ENCODE measurements at places on chromosomes 1 and 21. TPM values are rescaled to one million over a fixed set of nuclear protein-coding genes. Genes with fewer than 3 reads are reported as not detected.

- no peak overlapping the region for H3K27ac ChIP-seq
- H3K4me3 ChIP-seq = no peak overlapping the region
- H3K36me3 ChIP-seq = no peaks in the 10 kb centered on the region
- H3K27me3 ChIP-seq = no peaks in the 10 kb centered on the region
Measured at GRCh38 chr1:214993419-214993818, 89.1 kb upstream of the KCNK2 start.

DNA sequence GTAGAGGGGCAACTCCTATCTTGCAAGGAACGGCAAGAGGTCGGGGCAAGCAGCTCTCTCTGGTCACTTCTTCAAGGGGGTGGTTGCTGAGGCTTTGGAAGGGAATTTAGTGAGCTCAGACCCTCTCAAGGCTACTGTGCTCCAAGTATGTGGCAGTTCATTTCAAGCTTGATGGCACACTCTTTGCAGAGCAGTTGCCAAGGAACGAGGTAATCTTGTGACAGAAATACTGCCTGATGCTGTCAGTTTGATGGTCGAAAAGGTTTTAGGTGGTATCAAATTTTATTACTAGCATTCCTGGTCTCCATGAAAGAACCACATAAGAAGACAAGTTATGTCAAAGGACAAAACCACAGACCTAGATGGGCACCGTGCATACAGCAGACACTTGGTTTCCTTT, 13.1 kb downstream of the CFAP298 start:
- no peak overlapping the region for H3K4me3 ChIP-seq
- H3K27me3 ChIP-seq = no peaks in the 10 kb centered on the region
- peaks cover 10% of the 10 kb centered on the region for H3K36me3 ChIP-seq
- DNase-seq = no peak

- no peak overlapping the region for H3K4me3 ChIP-seq
- DNase-seq = no peak
- H3K4me1 ChIP-seq = no peaks in the 10 kb centered on the region
Measured at GRCh38 chr1:217605390-217605789, 25.5 kb downstream of the GPATCH2 start.

DNA sequence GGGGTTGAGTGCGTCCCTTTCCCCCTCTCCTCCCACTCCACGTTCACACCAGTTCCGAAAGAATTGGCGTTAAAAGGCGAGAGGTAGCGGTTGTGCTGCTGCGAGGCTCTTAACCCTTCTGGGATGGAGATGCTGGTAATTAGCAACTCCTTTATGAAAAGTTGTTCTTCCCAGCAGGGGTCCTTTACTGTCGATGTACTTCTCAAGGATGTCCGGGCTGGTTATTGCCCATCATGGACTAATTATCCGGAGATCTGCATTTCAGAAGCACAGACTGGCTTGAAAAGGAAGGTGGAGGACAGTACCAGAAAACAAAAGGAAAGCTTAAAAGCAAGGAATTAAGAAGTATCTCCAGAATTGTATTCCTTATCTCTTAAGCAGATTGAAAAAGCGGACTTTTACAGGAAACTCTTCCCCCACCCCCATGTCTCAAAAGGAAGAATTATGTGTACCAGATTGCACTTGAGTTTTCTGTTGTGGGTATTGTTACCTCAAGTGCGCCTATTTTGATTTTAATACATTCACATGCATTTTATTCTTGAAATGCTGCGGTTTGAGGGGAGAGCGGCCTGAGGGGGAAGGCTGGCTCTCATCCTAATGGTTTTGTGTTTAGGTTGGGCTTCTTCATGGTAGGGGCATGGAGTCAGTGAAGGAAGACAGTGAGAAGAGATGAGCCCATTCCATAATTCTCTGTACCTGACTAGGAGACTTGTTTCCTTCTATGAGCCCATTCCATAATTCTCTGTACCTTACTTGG, 1.5 kb downstream of the AK4 start:
- no peak for DNase-seq
- peak overlapping the region; percentile 92 for H3K4me3 ChIP-seq
- peaks cover 39% of the 10 kb centered on the region for H3K4me1 ChIP-seq
- peaks cover 22% of the 10 kb centered on the region for H3K27me3 ChIP-seq
- peak overlapping the region; percentile 70 for H3K27ac ChIP-seq

DNA sequence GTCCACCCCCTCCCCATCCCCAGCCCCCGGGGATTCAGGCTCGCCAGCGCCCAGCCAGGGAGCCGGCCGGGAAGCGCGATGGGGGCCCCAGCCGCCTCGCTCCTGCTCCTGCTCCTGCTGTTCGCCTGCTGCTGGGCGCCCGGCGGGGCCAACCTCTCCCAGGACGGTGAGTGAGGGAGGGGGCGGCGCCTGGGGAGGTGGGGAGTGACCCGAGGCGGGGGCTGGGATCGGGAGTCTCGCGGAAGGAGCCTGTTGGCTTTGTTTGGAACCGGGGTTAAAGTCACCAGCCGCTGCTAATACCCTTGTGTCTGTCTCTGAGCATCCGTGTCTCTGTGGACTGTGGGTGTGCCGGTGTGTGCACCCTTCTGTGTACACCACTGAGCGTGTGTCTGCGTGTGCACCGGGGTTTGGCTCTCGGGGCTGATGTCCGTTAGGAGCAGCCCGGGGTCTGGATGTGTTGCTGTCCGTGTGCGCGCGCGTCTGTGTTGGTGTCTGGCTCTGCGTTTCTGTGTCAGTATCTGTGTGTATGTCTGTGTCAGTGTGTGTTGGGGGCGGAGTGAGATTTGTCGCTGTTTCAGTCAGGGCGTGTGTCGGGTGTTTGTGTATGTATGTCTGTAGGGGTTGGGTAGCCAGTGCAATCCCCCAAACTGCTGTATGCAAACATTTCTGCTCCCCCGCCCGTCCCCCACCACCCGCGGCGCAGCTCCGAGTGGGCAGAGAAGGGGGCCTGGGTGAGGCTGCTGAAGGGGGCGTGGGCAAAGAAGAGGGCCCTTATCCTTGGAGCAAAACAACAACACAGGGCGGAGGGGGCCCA, 480 bp downstream of the CADM3 start:
- peaks cover 68% of the 10 kb centered on the region for H3K27me3 ChIP-seq
- no peak overlapping the region for H3K4me3 ChIP-seq
- peaks cover 1% of the 10 kb centered on the region for H3K4me1 ChIP-seq
- H3K36me3 ChIP-seq = no peaks in the 10 kb centered on the region
- DNase-seq = no peak
- no peak overlapping the region for H3K27ac ChIP-seq

GRCh38 chr1:177133977-177134538, 30.5 kb downstream of the ASTN1 start:
- no peak overlapping the region for H3K4me3 ChIP-seq
- no peaks in the 10 kb centered on the region for H3K4me1 ChIP-seq
- H3K27ac ChIP-seq = no peak overlapping the region
- H3K27me3 ChIP-seq = no peaks in the 10 kb centered on the region

GRCh38 chr1:82391712-82392111, 591.0 kb downstream of the ADGRL2 start:
- no peak overlapping the region for H3K27ac ChIP-seq
- H3K27me3 ChIP-seq = no peaks in the 10 kb centered on the region
- H3K4me3 ChIP-seq = no peak overlapping the region

DNA sequence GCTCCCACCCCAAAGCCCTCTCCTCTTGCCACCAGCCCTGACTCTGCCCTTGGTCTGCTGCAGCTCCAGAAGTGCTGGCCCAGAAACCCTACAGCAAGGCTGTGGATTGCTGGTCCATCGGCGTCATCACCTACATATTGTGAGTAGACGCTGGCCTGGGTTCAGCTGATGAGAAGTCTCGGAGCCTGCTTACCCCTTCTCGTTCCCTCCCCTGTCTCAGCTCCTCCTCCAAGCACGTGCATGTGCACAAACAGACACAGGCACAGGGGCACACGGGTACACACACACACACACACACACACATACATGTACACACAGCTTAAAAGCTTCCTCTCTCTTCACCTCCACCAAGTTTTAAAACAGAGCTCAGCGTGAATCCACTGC, 24.3 kb downstream of the CAMK1G start:
- H3K4me3 ChIP-seq = no peak overlapping the region
- no peaks in the 10 kb centered on the region for H3K36me3 ChIP-seq
- H3K27ac ChIP-seq = no peak overlapping the region
- H3K4me1 ChIP-seq = peaks cover 15% of the 10 kb centered on the region
- H3K27me3 ChIP-seq = no peaks in the 10 kb centered on the region
- DNase-seq = no peak

DNA sequence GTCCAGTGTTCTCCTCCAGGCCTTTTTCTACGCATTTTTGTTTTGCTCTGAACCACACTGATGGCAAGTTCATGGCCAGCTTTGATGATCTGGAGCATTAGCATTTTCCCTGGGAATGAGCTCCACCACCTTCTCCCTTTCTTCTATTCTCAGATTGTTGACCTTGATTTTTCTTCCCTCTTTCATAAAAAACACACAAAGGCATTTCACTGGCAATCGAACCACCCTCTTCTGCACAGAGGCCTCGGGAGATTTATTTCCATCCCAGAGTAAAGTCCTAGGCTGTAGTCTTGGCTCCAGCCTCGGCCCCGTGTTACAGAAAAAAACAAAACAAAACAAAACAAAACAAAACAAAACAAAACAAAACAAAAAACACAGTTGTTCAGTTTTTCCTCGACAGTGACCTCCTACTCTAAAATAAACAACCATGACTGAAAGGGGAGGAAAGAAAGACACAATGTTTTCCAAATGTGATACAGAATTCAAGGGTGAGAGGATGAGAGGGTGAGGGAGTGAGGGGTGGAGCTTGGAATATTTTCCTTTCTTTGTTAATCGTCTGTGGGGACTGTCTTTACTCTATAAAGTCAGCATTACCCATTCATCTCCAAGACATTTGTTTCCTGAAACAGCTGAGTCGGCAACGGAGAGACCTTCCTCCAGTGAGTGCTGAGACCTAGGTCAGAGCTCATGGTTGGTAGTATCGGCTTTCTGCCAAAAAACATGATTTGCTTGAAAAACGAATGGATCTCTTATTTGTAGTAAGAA, 29.8 kb upstream of the RNF186 start:
- DNase-seq = no peak
- H3K27me3 ChIP-seq = peaks cover 37% of the 10 kb centered on the region
- H3K36me3 ChIP-seq = no peaks in the 10 kb centered on the region
- no peak overlapping the region for H3K27ac ChIP-seq
- H3K4me1 ChIP-seq = no peaks in the 10 kb centered on the region
- H3K4me3 ChIP-seq = no peak overlapping the region

DNA sequence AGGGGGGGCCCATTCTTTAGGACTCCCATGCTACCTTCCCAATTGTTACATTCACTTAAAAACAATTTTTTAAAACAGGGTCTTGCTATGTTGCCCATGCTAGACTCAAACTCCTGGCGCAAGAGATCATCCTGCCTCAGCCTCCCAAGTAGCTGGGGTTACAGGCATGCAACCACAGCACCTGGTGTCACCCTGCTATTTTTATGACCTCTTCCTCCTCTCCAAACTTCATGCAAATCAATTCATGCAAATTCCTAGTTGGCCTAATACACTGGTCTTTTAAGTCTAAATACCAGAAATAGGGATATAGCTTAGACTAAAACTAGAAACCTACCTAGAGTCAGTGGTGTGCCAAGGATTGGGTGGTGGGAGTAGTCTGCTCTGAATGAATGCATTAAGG, 30.1 kb downstream of the CDKN2C start:
- DNase-seq = no peak
- H3K4me1 ChIP-seq = no peaks in the 10 kb centered on the region

DNA sequence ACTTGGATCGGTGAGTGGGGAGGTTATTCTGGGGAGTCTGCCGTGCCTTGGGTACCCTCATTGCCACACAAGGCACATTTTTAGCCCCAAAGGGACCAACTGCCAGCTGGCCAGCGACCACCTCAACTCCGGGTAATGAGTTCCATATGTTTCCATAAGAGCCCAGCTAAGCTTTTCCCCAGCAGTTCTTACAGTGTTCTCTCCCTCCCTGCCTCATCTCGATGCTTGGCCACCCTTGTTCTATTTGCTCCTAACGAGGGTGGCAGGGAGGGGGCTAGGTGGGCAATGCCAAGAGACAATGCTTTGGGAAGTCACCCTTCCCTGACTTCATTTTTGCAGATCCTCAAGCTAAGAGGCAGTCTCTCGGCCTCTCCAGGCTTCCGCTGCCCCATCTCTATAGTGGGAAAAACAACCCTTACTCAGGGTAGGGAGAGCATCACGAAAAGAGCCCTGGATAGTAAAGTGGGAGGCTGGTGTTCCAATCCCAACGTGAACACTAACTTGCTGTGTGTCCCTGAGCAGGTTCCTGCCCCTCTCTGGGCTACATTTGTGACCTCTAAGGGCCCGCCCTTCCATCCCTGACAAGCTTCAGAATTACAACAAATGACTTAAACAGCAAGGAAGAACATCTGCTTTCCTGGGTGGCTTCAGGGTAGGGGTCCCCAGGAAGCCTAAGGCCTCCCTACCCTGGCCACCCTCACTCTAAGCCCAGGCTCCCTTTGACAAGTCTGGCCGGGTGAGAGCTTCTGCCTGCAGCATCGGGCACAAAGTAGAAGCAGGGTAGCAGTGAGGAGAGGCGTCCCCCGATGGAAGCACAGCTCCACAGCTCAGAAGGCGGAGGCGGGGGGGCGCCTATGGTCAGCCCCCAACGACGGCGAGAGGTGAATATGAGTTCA, 5.8 kb downstream of the ID3 start:
- no peak for DNase-seq
- H3K4me3 ChIP-seq = peak overlapping the region; percentile 67
- H3K36me3 ChIP-seq = no peaks in the 10 kb centered on the region
- peaks cover 14% of the 10 kb centered on the region for H3K27me3 ChIP-seq

DNA sequence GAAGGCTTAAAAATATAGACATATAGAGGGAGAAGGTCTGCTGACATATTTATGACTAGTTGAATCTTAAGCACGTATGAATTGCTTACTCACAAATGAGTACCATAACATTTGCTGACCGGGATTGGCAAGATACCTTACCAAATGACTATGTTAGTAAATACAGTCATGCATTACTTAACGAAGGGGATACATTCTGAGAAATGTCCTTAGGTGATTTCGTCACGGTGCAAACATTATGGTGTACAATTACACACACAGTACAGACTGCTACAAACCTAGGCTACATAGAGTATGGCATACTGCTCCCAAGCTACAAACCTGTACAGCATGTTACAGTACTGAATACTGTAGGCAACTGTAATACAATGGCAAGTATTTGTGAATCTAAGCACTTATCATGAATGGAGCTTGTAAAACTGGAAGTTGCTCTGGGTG, 19.4 kb upstream of the UBE2U start:
- H3K4me1 ChIP-seq = no peaks in the 10 kb centered on the region
- no peak overlapping the region for H3K27ac ChIP-seq
- DNase-seq = no peak
- no peaks in the 10 kb centered on the region for H3K36me3 ChIP-seq
- peaks cover 11% of the 10 kb centered on the region for H3K27me3 ChIP-seq

Gene COL18A1
- total RNA-seq = 7.3 TPM

Gene OR10Z1
- not detected for total RNA-seq
